Ovary (tissue), 10 donors: ENCODE measurements at places on chromosomes 13 and 19. TPM values are rescaled to one million over a fixed set of nuclear protein-coding genes. Genes with fewer than 3 reads are reported as not detected.

The KLK3 gene
- 0.13 TPM for polyA plus RNA-seq

The HRC gene
- 4.0 TPM for polyA plus RNA-seq

The FCER2 gene
- polyA plus RNA-seq, result 0.08 TPM

The KIR2DL3 gene
- polyA plus RNA-seq, result 0.45 TPM

The NXNL1 gene
- polyA plus RNA-seq, result 0.11 TPM

The CLEC4G gene
- 0.27 TPM for polyA plus RNA-seq

The KRTDAP gene
- polyA plus RNA-seq, result not detected

The IQCN gene
- 9.3 TPM for polyA plus RNA-seq

The LILRB4 gene
- 0.82 TPM for polyA plus RNA-seq

The ZNF816 gene
- 8.7 TPM for polyA plus RNA-seq

The KBTBD6 gene
- 7.0 TPM for polyA plus RNA-seq

The MED26 gene
- 3.0 TPM for polyA plus RNA-seq

The B3GNT8 gene
- 1.1 TPM for polyA plus RNA-seq

The C5AR2 gene
- polyA plus RNA-seq, result 1.1 TPM

The ADGRE1 gene
- polyA plus RNA-seq, result 0.05 TPM

The KL gene
- polyA plus RNA-seq, result 1.3 TPM

The CLEC17A gene
- polyA plus RNA-seq, result not detected

The CXCL17 gene
- not detected for polyA plus RNA-seq

The TMPRSS9 gene
- 0.13 TPM for polyA plus RNA-seq

The R3HDM4 gene
- 29.5 TPM for polyA plus RNA-seq

The FBXW9 gene
- polyA plus RNA-seq, result 6.8 TPM

The CYP4F12 gene
- polyA plus RNA-seq, result 4.0 TPM

The PRTN3 gene
- polyA plus RNA-seq, result not detected

The RFC3 gene
- polyA plus RNA-seq, result 6.9 TPM

The DMKN gene
- polyA plus RNA-seq, result 59.0 TPM

The APOE gene
- 124 TPM for polyA plus RNA-seq

The OR7C1 gene
- polyA plus RNA-seq, result not detected

The KIR3DL1 gene
- not detected for polyA plus RNA-seq

The MEIOSIN gene
- polyA plus RNA-seq, result not detected

The SIGLEC10 gene
- 0.30 TPM for polyA plus RNA-seq

The ZNF442 gene
- polyA plus RNA-seq, result 3.6 TPM

The KCNJ14 gene
- polyA plus RNA-seq, result 0.63 TPM

The INAFM1 gene
- 0.73 TPM for polyA plus RNA-seq

The C19orf67 gene
- 0.08 TPM for polyA plus RNA-seq

The KLK6 gene
- 0.07 TPM for polyA plus RNA-seq
